Astrocyte (in vitro differentiated cells and primary cell): ENCODE measurements at places on chromosomes 5 and 9.

DNA sequence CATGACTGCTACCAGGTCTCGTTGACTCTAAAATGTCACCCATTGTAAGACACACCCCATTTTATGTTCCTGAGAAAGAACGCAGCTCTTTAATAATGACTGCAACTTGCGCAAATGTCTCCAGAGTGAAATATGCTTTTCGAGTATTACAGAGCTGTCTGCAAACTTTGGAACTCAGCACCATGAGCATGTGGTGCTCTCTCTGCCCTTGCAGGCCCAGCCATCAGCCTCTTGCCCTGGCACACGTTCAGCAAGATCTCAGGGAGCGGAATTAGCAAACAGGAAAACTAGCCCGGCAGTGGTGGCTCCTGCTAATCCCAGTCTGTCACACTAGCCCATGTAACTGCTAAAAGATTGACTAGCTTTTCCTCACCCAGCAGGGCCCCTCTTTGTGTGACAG is 114.5 kb upstream of the SLC1A3 start:
- no peak for DNase-seq

DNA sequence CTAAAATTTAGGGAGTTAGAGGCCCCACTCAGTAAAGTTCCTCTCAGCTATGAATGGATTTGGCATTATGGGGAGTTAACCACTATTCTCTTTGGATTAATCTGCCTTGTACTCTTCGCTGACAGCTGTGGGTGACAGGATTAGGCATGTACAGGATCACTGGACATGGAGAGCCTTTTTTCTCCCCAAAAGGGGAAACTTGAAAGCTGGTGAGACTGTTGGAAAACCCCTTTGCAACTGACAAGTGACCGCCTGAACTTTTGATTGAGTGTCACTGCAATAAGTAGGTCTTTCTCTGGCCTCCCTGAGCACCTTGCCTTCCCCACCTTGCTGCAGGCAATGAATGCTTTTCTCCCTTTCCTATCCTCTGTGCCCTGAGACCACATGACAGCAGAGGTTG is 68.3 kb downstream of the ERP44 start:
- DNase-seq: no peak

GRCh38 chr9:27572061-27572460 is 1.2 kb downstream of the C9orf72 start:
- DNase-seq: no peak

DNA sequence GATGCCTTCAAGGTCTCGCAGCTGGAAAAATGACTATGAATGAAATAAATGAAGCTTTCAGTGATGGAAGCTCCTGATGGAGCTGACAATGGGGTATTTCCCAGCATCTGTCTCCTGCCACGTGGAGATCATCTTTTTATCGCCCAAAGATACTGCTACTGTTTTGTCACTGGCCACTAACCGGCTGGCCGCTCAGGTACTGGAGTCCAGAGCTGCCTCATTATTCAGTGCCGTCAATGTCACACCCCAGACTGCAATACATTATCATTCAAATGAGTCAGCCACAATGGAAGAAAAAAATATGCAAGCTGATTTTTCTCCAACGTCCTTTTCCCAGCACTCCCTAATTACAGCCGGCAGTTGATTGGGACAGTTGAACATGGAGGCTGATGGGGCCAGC is 280.4 kb downstream of the ZSWIM6 start:
- no peak for DNase-seq

GRCh38 chr5:108743846-108744245 is 3.9 kb upstream of the FER start:
- no peak for DNase-seq

DNA sequence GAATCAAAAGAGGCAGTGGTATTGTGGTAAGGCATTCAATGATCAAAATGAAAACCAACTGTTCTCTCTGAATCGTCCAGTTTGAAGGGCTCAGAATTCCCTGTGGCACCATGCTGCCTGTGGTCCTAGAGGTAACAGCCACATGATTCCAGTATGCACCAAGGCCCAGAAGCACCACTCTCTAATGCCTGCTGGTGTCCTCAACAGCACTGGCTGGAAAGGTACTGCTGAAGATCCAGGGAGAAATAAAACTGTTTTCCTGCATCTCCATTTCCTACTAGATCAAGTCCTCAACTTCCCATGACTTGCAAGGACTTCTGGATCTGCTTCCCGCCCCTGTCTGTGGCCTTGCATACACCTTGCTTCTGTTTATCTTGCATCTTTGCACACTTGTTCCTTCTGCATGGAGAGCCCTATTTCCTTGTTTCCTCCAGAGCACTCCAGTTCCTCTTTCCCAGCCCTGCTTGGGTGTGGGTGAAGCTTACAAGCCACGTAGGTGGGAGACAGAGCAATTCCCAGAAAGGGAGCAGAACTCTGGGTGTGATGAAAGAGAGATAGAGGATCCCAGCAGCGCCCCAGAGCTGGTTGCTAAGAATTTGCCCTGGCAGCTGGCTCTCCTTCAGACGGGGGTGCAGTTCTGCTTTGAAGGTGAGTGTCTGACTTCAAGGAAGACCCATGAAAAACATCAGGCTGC is 41.0 kb upstream of the EQTN start:
- no peak for DNase-seq

DNA sequence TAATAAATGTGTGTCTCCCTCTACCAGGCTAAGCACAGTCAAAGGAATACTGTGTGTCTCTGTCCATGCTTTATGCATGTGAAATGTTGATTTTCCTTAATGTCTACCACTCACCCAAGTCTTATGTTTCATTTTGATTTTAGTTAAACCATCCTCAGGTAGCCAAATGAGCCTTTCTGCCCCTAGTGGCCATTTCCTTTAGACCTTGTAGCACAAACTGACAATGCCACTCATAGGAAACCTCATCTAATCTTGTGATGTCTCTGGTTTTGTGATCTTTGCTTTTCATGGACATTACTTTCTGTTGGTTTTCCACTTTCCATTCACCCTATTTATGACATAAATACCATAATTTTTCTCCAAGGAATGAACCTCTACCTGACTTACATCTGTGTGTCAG is 820.8 kb downstream of the MAT2B start:
- no peak for DNase-seq

DNA sequence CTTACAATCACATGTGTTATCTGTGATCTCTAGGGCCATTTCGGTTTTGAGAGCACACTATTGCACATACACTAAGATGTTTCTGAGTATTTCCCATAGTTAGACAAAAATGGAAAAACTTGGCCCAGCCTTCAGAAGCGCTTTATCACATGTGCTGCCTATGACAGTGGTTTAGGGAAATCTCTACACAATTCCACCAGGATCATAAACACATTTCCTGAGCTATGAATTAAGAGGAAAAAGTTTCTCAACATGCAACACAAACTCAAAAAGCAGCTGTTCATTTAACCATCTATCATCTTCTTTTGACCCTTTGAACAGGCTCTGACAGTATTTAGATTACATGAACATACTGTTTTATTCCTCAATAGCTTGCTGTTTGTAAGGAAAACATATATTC is 15.1 kb downstream of the FGF1 start:
- no peak for DNase-seq

DNA sequence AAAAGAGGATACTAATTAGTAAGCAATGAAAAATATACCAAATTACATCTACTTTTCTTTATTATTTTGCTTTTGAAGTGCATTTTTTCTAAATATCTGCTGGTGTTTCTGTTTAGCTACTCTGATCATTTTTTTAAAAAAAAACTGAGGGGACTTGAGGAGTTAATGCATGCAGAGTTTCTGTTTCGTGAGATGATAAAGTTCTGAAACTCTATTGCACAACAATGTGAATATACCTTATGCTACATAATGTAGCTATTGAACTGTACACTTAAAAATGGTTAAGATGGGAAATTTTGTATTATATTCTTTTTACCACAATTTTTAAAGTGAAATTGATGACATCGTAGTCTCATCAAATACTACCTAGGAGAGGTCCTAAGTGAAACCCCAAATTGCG is 288.3 kb upstream of the NR4A3 start:
- no peak for DNase-seq

DNA sequence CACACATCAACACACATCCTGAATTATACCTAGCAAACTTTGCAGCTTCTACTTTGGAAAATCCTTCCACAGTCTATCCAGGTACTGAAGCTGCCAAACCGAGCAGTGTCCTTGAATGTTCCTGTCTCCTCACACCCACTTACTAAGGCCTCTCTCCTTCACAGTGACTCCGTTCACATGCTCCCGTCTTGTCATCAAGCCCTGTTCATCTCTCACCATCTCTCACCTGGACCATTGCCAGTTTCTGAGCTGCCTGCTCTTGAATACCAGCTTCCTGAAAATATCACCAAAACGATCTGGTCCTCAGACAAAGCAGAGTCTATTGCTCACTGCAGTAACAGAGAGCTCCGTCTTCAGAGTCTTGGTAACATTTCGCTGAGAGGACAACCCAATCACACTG is 57.4 kb downstream of the GCNT1 start:
- no peak for DNase-seq

DNA sequence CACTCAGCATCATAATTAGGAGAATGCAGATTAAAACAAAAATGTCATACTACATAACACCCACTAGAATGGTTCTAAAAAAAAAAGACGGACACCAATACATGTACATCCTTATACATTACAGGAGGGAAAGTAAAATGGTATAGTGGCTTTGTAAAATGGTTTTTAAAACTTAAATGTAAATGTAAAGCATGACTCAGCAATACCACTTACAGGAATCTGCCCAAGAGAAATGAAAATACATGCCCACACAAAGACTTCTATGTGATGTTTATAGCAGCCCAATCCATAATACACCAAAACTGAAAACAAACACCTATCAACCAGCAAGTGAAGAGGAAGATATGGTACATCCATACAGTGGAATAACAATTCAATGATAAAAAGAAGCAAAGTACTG is 939.1 kb upstream of the ACO1 start:
- DNase-seq: no peak

DNA sequence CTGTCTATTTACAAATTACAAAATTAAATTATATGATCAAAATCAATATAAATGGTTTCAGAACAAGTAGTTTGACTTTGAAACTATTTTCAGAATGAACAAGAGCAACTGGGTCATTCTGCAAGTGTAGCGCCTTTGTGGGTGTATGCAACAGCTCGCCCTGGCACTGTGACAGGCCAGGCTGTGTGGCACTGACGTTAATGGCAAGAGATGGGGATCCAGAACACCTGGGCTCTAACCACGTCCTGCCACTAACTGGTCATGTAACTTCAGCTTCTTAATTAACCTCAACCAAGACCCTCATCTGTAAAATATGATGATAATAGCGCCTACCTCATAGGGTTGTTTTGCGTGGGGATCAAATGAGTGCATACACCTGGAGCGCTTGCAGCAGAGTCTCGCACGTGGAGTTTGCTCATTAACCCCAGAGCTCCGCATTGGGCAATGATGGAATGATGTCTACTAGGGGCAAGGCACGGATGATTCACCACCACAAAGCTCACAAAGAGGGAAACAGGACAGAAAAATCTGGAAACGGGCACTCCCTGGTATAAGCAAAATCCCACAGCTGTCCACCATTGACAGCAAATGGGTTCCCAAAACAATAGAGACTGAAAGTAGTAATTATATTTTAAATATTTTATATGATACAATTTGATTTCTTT is 639.4 kb downstream of the SEMA5A start:
- peak; percentile 90 for DNase-seq

DNA sequence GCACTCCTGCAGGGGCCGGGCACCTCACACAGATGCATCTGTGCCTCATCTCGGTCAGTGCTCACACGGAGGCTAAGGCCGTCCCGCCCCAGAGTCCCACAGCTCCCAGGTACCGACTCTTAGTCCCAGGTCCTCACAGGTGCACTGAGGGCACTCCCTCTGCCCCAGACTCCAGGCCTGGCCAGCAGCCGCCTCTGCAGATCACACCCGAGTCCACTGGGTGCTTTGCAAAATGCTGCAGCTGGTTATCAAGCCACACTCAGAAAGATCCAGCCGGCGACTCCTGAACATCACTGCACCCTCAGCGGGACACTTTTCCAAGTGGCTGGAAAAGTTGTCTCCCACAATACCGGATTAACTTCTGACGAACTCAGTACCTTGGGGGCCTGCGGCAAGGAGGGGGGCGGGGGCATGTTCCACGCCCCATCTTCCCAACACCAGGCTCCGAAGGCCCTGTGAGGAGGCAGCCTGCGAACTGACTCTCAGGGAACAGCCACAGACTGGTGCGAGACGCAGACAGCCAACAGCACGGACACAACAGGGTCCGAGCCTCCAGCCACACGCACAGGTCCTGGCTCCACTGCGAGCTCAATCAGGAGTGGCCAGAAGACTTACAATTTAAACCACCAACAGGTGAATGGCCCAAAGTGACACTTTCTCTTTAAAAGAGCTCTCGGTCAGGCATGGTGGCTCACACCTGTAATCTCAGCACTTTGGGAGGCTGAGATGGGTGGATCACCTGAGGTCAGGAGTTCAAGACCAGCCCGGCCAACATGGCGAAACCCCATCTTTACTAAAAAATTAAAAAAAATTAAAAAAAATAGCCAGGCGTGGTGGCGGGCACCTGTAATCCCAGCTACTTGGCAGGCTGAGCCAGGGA is 4.0 kb downstream of the BRD3 start:
- DNase-seq: no peak

DNA sequence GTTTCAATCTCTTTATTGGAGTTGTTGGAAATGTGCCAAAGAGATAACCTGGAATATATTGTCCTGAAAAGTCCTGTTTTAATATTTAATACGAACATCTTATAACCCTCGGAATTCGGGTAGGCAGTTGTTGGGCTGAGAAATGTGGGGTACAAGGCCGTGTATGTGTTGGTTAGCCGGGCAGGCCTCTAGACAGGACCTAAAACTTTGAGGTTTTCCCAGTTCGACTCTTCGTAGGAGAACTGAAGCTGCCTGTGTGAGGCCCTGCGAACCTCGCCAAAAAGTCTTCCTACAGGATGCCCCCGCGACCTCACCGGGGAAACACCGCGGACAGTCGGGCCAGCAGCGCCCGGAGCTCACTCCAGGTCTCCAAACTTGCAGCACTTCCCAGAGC is 583 bp upstream of the TJP2 start:
- DNase-seq: no peak

- DNase-seq: no peak
Observed at GRCh38 chr9:93699650-93700049, 123.3 kb downstream of the PHF2 start.

GRCh38 chr9:137828527-137829259 is 48.9 kb upstream of the CACNA1B start:
- no peak for DNase-seq

DNA sequence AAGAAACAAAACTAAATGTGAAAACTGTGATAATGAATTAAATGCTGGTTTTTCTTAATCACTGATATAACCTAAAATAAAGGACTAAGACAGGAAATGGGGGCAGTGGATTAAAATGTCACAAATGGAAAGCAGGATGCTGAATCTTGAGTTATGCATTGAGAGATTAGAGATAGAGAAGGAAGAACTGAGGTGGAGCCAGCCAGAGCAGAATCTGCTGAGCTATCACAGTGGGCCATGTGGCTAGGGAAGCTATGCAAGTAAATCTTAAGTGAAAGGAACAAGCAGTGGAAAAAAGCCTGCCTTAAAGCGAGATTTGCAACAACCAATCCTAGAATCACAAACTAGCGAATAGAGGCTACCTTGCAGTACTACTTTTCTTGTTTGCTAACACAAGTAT is 188.5 kb upstream of the RASA1 start:
- no peak for DNase-seq

GRCh38 chr5:107449369-107449768 is 221.4 kb downstream of the EFNA5 start:
- no peak for DNase-seq
